ENCODE measurements at places on chromosomes 2 and 18.

- DNase-seq = no peak
Measured at GRCh38 chr2:235935773-235936172, 232.4 kb downstream of the GBX2 start.

- DNase-seq = no peak
Measured at GRCh38 chr2:28627722-28628480, 123.7 kb upstream of the PPP1CB start.

- DNase-seq = no peak
Measured at GRCh38 chr18:75810961-75811551, 383.6 kb upstream of the SMIM21 start.

DNA sequence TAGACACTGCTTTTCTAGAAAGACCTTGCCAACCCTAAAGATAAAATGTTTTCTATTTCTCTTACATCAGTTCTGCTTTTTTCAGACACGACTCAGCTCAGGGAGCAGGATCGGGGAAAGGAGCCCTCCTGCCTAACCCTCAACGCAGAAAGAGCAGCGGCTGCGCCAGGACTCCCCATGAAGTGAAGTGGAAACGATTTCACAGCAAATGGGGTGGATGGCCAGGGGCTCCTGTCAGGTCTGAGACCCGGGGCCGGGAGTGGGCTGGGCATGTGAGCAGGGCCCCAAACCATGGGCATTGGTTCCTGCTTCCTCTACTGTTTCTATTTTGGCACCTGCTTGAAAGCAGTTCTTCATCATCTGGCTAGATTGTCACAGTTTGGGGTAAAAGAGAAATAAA lies 89.4 kb upstream of the PXDN start:
- no peak for DNase-seq

Data from stimulated activated CD4-positive, alpha-beta T cell treated with anti-CD3 and anti-CD28 coated beads, TNF-alpha, amount 100 ng/mL, for 24 hours (primary cell).